ENCODE measurements at places on chromosomes 3 and 15.

DNA sequence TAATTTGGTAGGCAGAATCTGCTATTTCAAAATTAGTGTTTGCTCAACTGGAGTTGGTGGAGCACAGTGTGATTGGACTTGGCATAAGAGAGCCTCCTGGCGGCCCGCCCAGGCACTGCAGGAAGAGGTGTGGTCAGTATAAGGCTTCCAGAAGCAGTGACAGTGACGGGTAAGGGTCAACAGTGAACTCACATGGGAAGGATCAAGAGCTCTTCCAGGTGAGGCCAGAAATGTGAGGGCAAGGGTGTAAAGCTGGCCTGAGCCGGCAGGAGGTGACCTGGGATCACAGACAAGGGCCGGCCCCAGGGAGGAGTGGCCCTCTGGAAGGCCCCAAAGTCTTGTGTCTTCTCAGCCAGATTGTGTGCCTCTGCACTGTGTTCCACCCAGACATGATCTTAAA is 93.2 kb upstream of the RNF7 start:
- no peaks in the 10 kb centered on the region for H3K36me3 ChIP-seq
- no peaks in the 10 kb centered on the region for H3K27me3 ChIP-seq
- H3K4me3 ChIP-seq, result no peak overlapping the region
- H3K27ac ChIP-seq, result no peak overlapping the region
- peaks cover 15% of the 10 kb centered on the region for H3K4me1 ChIP-seq

- H3K36me3 ChIP-seq, result no peaks in the 10 kb centered on the region
- no peak overlapping the region for H3K4me3 ChIP-seq
- no peak overlapping the region for H3K27ac ChIP-seq
- DNase-seq, result no peak
These were observed 333.2 kb upstream of the TRIM42 start for GRCh38 chr3:140344601-140345205.

- no peak overlapping the region for H3K4me3 ChIP-seq
- no peaks in the 10 kb centered on the region for H3K27me3 ChIP-seq
- H3K36me3 ChIP-seq, result no peaks in the 10 kb centered on the region
These were observed 1113.7 kb downstream of the OTOL1 start for GRCh38 chr3:162610261-162610660.

- H3K4me1 ChIP-seq, result peaks cover 14% of the 10 kb centered on the region
- H3K36me3 ChIP-seq, result no peaks in the 10 kb centered on the region
- no peak overlapping the region for H3K4me3 ChIP-seq
These were observed 57.8 kb upstream of the PLSCR4 start for GRCh38 chr3:146308682-146309081.

DNA sequence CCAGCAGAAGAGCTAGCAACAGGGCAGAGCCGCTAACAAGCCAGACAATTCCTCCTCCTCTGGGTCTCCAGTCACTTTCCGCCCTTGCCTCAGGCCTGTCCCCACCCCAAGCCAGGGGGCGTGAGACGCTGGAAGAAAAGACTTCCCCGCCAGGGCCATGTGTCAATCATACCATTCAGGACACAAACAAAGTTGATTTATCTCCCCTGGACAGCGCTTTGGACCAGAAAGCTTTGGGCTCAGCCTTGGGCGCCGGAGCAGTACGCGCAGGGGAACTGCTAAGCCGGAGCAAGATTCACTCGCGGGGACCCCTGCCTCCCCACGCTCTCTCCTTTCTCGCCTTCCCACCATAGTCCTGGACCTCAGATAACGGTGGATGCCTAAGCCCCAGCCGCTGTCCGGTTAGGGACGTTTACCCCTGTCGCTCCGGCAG is 479 bp downstream of the LRRC2 start:
- no peak overlapping the region for H3K27ac ChIP-seq
- no peaks in the 10 kb centered on the region for H3K27me3 ChIP-seq
- no peaks in the 10 kb centered on the region for H3K4me1 ChIP-seq
- H3K36me3 ChIP-seq, result no peaks in the 10 kb centered on the region
- H3K4me3 ChIP-seq, result peak overlapping the region; percentile 15

DNA sequence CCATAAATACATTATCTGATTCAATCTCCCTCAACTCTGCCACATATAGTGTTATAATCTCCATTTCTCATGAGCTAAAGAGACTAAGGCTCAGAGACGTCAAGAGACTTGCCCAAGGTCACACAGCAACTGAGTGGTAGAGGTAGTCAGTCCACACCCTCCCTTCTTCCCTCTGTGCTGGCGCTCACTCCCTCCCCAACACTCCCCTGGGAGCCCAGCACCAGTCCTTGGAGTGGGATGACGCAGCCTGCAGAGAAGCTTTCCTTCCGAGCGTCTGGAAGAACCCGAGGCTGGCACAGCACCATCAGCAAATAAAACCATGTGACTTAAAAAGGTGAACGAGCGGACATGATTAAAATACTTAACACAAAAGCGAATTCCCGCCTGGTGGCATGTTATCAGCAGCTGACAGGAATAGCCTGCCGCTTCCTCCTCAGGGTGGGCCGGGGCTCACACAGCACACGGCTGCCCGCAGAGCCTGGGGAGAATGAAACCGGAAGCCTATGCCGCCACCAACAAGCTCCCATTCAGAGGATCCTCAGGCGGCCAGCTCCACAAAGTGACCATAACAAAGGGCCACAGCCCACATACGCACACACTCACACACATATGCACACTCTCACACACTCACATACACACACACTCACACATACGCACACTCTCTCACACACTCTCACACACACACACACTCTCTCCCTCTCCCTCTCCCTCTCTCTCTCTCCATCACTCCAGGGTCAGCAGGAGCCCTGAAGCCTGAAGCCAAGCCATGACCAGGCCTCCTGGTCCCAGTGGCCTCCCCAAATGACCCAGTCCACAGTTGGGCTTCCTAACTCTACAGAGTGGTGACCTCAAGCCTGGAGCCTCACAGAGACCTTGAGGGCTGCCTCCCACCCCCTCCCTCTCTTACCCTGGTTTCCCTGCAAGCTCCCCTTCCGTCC is 120.5 kb downstream of the XXYLT1 start:
- no peak for DNase-seq
- H3K4me3 ChIP-seq, result no peak overlapping the region
- no peak overlapping the region for H3K27ac ChIP-seq
- H3K27me3 ChIP-seq, result no peaks in the 10 kb centered on the region
- H3K36me3 ChIP-seq, result no peaks in the 10 kb centered on the region
- peaks cover 12% of the 10 kb centered on the region for H3K4me1 ChIP-seq

GRCh38 chr3:59313365-59313764 is 263.5 kb upstream of the CFAP20DC start:
- no peaks in the 10 kb centered on the region for H3K27me3 ChIP-seq
- DNase-seq, result peak; percentile 48
- no peak overlapping the region for H3K27ac ChIP-seq

GRCh38 chr15:101062471-101063171 is 143.5 kb downstream of the LRRK1 start:
- DNase-seq, result no peak
- no peak overlapping the region for H3K27ac ChIP-seq
- no peaks in the 10 kb centered on the region for H3K27me3 ChIP-seq
- H3K4me3 ChIP-seq, result no peak overlapping the region
- H3K4me1 ChIP-seq, result no peaks in the 10 kb centered on the region

DNA sequence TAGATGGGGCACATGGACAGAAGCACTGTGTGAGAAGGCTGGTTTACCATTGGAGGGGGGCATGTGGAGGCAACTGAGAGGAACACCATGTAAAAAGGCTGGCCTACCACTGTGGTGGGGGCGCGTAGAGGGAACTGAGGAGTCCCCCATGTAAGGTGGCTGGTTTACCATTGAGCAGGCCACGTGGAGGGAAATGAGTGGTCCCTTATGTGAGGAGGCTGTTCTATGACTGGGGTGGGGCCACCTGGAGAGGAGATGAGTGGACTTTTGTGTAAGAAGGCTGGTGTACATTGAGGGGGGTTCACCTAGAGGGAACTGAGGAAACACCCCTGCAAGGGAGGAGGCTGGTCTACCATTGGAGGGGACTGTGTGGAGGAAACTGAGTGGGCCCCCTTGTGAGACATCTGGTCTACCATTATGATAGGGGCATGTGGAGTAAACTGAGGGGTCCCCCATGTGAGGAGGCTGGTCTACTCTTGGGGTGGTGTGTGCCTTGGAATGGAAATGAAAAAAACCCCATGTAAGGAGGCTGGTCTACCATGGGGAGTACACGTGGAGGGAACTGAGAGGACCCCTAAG is 156.9 kb downstream of the FBLN2 start:
- no peak overlapping the region for H3K27ac ChIP-seq
- no peaks in the 10 kb centered on the region for H3K27me3 ChIP-seq
- no peaks in the 10 kb centered on the region for H3K4me1 ChIP-seq
- no peak for DNase-seq

DNA sequence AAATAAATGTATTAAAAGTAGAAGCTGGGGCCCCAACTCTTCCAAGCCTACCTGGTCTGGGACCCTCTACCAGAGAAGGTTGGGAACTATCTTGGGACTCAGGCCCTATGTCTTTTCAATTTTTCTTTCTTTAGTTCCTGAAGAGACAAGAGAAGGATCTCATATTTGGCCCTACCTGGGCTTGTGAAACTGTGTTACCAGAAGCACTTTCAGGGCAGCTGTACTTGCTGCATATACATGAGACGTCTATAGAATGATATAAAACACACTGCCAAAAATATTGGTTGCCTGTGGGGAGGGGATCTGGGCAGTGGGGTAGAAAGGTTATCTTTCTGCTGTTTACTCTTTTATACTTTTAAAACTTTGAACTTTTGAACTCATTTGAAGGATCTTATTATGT is 604 bp upstream of the EPB42 start:
- no peak overlapping the region for H3K4me3 ChIP-seq
- H3K27me3 ChIP-seq, result no peaks in the 10 kb centered on the region
- no peak for DNase-seq
- no peaks in the 10 kb centered on the region for H3K4me1 ChIP-seq
- no peak overlapping the region for H3K27ac ChIP-seq
- no peaks in the 10 kb centered on the region for H3K36me3 ChIP-seq

DNA sequence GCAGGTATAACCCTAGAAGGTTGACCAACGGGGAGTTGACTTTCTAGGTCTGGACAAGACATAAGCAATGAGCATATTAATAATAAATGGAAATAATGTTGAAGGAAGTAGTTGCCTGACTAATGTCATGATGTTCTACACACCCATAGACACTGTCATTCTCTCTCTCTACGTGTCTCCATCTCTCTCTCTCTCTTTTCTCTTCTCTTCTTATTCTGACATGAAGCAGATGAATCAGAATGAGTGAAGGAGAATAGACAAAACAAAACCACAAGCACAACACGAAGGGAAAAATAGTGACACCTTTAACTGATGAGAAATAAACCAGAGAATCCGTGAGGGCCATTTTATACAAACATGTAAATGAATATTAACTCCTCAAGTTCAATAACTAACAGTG is 26.7 kb upstream of the CCDC80 start:
- no peak for DNase-seq
- H3K4me3 ChIP-seq, result no peak overlapping the region
- H3K36me3 ChIP-seq, result no peaks in the 10 kb centered on the region
- peaks cover 24% of the 10 kb centered on the region for H3K4me1 ChIP-seq
- no peak overlapping the region for H3K27ac ChIP-seq

DNA sequence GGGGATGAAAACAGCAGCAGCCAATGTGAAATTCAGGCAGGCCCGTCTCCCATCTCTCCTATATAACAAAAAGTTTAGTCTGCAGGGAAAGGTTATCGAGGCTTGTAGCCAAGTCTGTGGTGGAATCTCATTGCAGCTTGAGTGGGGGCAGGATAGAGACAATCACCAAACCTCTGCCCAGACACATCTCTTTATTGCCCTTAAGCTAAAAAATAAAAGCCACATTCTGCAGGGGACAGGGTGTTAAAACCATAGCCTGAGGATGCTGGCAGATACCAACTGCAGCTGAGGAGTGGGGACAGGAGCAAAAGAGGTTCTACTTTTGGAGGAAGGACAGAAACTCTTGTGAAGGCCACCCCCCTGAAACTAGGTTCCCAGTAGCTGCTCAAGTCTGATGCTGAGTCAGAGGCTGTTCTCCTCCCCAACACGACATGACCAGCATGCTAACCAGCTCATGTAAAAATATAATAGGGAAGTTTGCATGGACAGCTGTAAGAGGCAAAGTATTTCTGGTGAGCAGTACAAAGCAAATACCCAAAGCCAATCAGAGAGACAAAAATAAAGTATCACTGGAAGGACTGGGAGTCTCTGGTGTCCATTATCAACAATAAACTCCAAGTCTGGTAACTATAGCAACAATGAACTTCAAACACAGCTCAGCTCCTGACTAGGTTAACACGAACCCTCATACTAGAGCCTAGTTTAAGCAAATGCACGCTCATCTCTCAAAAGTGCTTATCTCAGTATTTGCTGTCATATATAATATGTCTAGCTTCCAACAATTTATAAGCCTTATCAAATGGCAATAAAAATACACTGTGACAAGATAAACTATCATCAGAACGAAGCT is 362.2 kb upstream of the SLCO3A1 start:
- H3K27me3 ChIP-seq, result no peaks in the 10 kb centered on the region
- H3K4me3 ChIP-seq, result no peak overlapping the region
- DNase-seq, result no peak
- H3K4me1 ChIP-seq, result no peaks in the 10 kb centered on the region
- no peak overlapping the region for H3K27ac ChIP-seq
- H3K36me3 ChIP-seq, result no peaks in the 10 kb centered on the region

GRCh38 chr3:46386205-46386604 is 15.5 kb downstream of the CCR5 start:
- H3K36me3 ChIP-seq, result no peaks in the 10 kb centered on the region
- H3K27me3 ChIP-seq, result no peaks in the 10 kb centered on the region
- H3K27ac ChIP-seq, result no peak overlapping the region
- DNase-seq, result peak; percentile 73

- H3K36me3 ChIP-seq, result no peaks in the 10 kb centered on the region
- no peaks in the 10 kb centered on the region for H3K27me3 ChIP-seq
- H3K27ac ChIP-seq, result no peak overlapping the region
- peaks cover 13% of the 10 kb centered on the region for H3K4me1 ChIP-seq
- no peak for DNase-seq
These were observed 65.3 kb downstream of the IGF1R start for GRCh38 chr15:98713585-98714001.

DNA sequence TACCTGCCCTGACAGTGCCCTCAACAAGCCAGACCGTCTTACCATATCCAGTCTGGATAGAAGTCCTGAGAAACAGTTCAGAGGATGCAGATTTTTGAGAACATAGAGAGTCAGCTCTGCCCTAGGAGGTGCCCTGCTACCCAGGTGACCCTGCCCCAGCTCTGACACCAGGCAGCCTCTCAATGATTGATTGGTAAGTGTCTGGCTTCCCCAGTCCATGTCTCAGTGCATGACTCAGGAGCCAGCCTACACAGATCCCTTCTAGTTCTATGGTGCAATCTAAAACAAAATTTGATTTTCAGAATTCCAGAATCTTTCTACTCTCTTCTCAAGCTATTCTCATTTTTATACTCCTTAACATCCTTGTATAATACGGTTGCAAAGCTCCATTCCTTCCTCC is 292.1 kb downstream of the VPS13C start:
- H3K27ac ChIP-seq, result no peak overlapping the region
- no peaks in the 10 kb centered on the region for H3K36me3 ChIP-seq
- H3K27me3 ChIP-seq, result no peaks in the 10 kb centered on the region
- no peak for DNase-seq
- no peak overlapping the region for H3K4me3 ChIP-seq
- H3K4me1 ChIP-seq, result no peaks in the 10 kb centered on the region

- no peak overlapping the region for H3K27ac ChIP-seq
- no peak for DNase-seq
- H3K4me3 ChIP-seq, result no peak overlapping the region
- H3K4me1 ChIP-seq, result no peaks in the 10 kb centered on the region
- no peaks in the 10 kb centered on the region for H3K27me3 ChIP-seq
- H3K36me3 ChIP-seq, result no peaks in the 10 kb centered on the region
These were observed 3.4 kb upstream of the UNC13C start for GRCh38 chr15:53974813-53975212.

All from Caco-2 (cell line).